ENCODE measurements at places on chromosomes 4 and X. TPM values are rescaled to one million over a fixed set of nuclear protein-coding genes. Genes with fewer than 3 reads are reported as not detected.

- no peak for DNase-seq
Observed at GRCh38 chrX:12999422-12999821, 24.5 kb downstream of the TMSB4X start.

DNA sequence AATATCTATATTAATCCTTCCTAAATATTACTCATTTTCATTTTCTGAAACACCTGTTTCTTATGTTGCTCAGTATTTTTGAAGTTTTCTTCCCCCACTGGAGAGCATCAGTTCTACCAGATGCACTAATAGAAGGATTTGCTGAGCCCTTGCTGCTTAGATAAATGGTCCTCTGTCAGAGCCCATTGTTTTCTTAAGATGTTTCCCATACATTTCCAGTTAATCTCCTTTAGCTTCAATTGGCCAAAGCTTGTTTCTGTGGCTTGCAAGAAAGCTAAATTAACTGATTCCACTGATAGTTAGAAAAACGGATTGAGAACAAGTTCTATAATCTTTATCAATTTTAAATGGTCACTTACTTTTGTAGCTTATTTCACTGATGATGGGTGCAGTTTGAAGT is 1425.5 kb downstream of the PCDH18 start:
- DNase-seq: no peak

DNA sequence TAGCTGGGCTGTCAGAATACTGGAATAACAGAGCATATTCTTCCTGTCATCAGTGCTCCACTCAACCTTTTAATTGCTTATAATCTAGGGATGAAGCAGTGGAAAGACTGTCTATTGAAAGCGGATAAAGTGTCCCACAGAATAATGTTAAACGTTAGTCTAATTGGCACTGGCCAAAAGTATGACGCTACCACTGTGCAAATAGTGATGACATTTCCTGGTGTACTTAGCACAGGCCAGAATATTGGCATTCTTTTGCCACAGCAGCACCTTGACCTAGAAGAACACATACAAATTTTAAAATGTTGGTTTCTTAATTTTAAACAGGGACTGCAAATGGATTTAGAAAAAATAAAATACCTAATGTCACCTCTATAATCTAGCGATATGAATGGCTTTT is 635.2 kb upstream of the SPANXN1 start:
- DNase-seq: no peak

GRCh38 chr4:79413886-79414285 is 5.9 kb upstream of the GK2 start:
- no peak for DNase-seq

- DNase-seq: peak; percentile 76
Observed at GRCh38 chr4:47686294-47686872, 151.5 kb downstream of the CORIN start.

The SPATA4 gene
- total RNA-seq: not detected

The APELA gene
- total RNA-seq: not detected

The HSFX1 gene
- 1.6 TPM for total RNA-seq

The ZNF157 gene
- 0.54 TPM for total RNA-seq

The SLC4A4 gene
- total RNA-seq: 0.27 TPM

Data from hematopoietic multipotent progenitor cell (in vitro differentiated cells).